Stimulated activated CD8-positive, alpha-beta memory T cell treated with anti-CD3 and anti-CD28 coated beads, Interleukin-15, amount 100 ng/mL, for 48 hours (primary cell): ENCODE measurements at places on chromosomes 5 and 9.
A peak's percentile ranks its signal among the peaks of the same experiment; 100 is the strongest.

- no peak for DNase-seq
Observed at GRCh38 chr5:37165761-37166160, 83.4 kb downstream of the CPLANE1 start.

DNA sequence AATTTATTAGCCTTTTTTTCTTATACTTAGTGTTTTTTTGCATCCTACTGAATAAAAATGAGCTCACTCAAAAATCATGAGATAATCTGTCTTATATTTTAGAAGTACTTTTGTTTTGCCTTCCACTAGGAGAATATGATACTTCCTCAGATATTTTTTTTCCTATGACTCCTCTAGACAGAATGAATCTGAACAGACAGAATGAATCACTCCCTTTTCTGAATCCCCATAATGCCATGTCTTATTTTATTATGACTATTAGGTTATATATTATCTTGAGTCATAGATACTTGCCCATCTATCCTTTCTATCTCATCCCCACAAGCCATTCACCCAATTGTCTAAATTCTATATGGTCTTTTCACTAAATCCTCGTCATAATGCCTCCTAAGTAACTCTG lies 134.6 kb downstream of the BRINP1 start:
- no peak for DNase-seq

GRCh38 chr5:169670769-169671525 lies 33.9 kb downstream of the DOCK2 start:
- DNase-seq, result no peak

GRCh38 chr5:158170060-158170459 lies 311.1 kb upstream of the CLINT1 start:
- DNase-seq, result no peak

- no peak for DNase-seq
Observed at GRCh38 chr9:6150483-6150882, 65.1 kb upstream of the IL33 start.

GRCh38 chr5:170538096-170538465 lies 34.3 kb downstream of the KCNIP1 start:
- no peak for DNase-seq

DNA sequence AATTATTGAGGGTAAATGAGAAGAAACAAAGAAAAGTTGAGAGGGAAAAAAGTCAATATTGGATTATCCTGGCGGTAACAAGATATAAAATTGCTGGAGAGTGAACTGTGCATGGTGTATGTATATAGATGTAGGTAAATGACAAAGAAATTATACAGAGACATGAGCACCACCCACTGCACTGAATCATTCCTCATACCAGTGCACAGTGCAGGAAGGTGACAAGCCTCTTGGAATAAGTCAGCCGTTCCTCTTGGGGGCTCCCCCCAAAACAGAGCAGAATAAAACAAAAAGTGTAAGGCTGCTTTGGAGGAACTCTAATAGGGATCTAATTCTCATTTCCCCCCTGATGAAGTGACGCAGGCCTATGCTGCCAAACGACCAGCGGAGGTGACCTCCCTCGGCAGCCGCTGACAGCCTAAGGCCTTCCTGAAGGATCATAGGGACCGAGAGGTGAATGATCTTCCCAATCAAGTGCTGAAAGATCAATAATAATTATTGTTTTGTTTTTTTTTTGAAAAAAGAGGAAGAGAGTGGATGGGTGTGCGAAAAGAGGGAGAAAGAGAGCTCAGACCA lies 245.0 kb downstream of the PSAT1 start:
- DNase-seq, result no peak

GRCh38 chr5:90308787-90309585 lies 100.6 kb downstream of the CETN3 start:
- DNase-seq, result no peak

DNA sequence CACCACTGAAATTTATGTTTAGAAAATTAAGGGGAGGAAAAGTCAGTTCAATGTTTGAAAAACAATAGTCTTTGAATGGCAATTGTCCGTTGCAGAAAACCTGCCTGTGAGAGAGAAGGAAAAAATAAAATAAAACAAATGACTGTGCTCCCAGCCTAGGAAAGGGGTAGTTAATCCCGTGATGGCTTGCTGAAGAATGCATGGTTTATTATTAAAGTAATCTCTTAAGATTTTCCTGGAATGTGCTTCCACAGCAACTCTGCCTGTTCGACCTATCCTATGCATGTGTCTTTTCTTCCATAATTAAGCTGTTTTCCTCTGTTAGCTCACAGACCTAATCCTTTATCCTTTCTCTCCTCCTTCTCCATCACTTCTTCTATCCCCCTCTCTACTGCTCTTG lies 2.4 kb upstream of the DAB2 start:
- DNase-seq, result no peak

DNA sequence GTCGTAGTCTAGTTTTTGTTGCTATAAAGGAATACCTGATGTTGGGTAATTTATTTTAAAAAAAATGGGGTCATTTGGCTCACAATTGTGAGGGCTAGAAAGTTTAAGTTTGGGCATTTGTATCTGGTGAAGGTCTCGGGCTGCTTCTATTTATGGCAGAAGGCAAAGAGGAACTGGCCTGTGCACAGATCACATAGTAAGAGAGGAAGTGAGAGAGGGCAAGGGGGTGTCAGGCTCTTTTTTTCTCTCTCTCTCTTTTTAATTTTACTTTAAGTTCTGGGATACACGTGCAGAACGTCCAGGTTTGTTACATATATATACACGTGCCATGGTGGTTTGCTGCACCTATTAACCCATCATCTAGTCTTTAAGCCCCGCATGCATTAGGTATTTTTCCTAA lies 453.3 kb downstream of the DIRAS2 start:
- DNase-seq, result no peak

DNA sequence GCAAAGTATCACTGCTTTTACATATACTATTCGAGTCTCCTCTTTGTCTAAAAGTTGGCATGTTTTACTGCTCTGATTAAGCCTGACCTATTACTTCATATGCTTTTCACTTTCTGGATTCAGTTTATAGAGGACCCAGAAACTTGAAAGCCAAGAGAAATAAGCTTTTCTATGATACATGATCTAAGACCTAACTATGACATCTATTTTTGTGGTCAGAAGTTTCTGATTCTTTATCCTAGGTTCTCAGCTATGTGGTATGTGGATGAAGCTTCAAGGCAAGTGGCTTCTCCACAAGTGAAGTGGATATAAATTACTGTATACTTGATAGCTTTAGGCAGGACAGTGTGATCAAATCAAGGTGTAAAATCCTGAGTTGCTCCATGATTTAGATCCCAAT lies 6.3 kb downstream of the EDIL3 start:
- DNase-seq, result no peak

DNA sequence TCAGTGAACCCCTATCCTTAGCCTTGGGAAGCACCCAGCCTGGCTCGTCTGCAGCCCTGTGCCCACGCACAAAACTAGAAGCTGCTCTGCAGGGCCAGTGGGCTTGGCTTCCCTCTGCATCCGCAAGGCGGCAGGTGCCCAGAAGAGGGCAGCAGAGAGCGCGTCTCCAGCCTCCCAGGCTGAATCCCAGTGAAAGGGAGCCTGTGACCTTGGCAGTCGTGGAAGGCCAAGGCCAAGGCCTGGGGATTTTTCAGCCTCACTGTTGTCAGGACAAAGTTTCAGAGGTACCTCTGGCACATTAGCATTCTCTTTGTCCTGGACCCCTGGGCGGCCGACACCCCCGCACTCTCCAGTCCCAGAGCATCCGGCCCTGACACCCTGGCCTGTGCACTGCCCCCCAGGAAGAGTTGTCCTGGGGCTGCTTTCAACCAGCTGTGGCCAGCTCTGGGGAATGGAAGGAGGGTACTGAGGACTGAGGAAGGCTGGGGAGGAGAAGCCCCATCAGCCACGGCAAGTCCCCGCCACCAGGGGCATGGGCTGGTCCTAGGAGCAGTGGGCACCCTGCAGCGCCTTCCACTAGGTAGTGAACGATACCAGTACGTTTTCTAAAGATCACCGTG lies 63.6 kb upstream of the IL17B start:
- DNase-seq, result peak; percentile 54

- DNase-seq, result no peak
Observed at GRCh38 chr5:150787656-150788055, 9.1 kb downstream of the SMIM3 start.

- DNase-seq, result no peak
Observed at GRCh38 chr9:91676046-91676445, 252.4 kb upstream of the NFIL3 start.

- DNase-seq, result no peak
Observed at GRCh38 chr9:97556721-97557605, 55.5 kb downstream of the TMOD1 start.

DNA sequence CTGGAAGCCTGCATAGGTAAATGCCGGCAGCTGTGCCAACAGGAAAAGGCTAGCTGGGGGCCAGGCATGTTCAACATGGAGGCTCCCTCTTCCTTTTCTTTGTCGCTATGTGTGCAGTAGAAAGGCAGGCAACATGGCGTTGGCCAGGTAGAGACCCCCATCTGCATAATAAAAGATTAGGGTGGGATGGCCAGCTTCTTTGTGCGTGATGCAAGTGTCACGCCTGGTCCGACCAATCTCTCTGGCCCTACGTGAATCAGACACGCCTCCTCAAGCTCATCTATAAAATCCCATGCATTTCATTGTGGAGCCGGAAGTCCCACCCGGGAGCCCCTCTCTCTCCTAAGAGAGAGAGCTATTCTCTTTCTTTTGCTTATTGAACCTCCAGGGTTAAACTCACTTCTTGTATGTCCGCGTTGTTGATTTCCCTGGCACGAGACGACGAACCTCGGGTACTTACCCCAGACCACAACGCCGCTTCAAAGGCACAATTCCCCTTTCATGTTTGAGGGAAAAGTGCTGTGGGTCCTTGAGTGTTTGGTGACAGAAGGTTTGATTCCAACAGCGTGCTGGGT lies 25.0 kb upstream of the C5orf47 start:
- DNase-seq, result no peak

GRCh38 chr5:139164020-139164419 lies 34.1 kb downstream of the SIL1 start:
- DNase-seq, result no peak

GRCh38 chr9:89804766-89805531 lies 200.1 kb downstream of the GADD45G start:
- no peak for DNase-seq

- no peak for DNase-seq
Observed at GRCh38 chr9:125887172-125887571, 140.0 kb downstream of the PBX3 start.

GRCh38 chr5:9124071-9124470 lies 421.8 kb downstream of the SEMA5A start:
- DNase-seq, result no peak

DNA sequence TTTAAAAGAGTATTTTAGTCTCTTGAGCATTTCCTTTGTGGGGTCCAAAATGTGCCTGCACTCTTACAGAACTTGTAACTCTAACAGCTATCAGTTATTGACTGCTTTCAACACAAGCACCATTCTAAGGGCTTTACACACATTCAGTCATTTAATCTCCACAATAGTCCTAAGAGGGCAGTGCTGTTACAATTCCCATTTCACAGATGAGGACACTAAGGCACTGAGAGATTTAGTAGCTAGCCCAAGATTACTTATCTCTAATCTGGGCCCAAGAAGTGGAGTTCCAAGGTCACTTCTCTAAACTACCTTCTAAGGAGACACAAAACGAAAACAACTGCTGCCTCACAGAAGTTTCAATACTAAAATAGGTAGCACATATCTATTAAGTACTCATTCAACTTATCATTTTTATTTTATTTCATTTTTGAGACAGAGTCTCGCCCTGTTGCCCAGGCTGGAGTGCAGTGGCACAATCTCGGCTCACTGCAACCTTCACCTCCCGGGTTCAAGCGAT lies 275.2 kb downstream of the CWC27 start:
- DNase-seq, result no peak

GRCh38 chr5:144549580-144549979 lies 378.9 kb downstream of the KCTD16 start:
- DNase-seq, result no peak

DNA sequence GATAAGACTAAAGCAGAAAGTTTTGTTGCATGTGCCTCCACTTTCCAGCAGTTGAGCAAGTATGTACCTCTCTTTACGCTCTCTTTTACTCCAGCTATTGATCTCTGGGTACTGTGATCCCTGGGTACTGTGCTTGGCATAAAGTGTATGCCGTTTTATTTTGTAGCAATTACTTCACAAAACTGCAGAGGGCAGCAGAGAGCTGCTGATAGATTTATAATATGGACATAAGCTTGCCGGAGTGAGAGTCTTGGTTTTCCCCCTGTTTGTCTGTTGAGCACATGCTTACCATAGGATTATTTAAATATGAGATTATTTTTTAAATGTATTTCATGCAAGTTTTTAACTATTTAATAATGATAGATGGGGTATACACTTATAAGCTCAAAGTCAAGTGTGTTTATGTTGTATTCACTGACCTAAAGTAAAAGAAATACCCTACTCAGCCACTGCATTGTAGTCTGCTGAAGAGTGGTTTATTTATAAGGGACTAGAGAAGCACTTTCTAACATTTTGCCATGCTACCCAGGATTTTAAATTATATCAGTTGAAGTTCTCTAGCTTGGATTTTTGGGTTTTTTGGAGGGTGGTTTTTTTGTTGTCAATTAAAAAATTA lies 13.0 kb downstream of the TTC1 start:
- no peak for DNase-seq

- DNase-seq, result no peak
Observed at GRCh38 chr5:6353602-6354302, 24.6 kb downstream of the MED10 start.

- no peak for DNase-seq
Observed at GRCh38 chr9:135046739-135047350, 40.6 kb upstream of the OLFM1 start.

- DNase-seq, result no peak
Observed at GRCh38 chr5:5381310-5381913, 41.1 kb upstream of the ICE1 start.

DNA sequence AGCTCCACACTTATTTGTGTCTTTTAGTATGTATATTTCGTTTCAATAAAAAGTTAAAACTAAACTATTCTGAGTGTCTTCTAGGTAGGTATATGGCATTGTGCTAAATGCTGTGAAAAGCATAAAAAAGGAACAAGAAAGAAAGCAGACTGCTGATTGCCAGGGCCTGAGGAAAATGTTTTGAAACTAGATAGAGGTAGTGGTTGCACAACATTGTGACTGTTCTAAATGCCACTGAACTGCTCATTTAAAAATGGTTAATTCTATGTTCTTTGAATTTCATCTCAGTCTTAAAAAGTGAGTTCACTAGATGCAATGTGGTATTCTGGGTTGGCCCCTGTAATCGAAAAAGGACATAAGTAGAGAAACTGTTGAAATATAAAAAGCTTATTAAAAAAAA lies 2.6 kb upstream of the ALAD start:
- no peak for DNase-seq

- no peak for DNase-seq
Observed at GRCh38 chr9:99040911-99041582, 63.9 kb upstream of the TGFBR1 start.

- no peak for DNase-seq
Observed at GRCh38 chr5:58357121-58357520, 102.8 kb downstream of the PLK2 start.

GRCh38 chr9:95954940-95955339 lies 79.4 kb downstream of the ERCC6L2 start:
- DNase-seq, result no peak

GRCh38 chr9:33921967-33922895 lies 105.3 kb downstream of the UBE2R2 start:
- DNase-seq, result no peak
